ENCODE measurements at places on chromosomes 2 and 18.

GRCh38 chr18:7830468-7830867 is 263.4 kb downstream of the PTPRM start:
- peak; percentile 18 for DNase-seq

GRCh38 chr2:36137612-36138011 is 218.0 kb upstream of the CRIM1 start:
- no peak for DNase-seq

GRCh38 chr2:172172513-172173173 is 69.9 kb upstream of the DLX2 start:
- DNase-seq: peak; percentile 67

DNA sequence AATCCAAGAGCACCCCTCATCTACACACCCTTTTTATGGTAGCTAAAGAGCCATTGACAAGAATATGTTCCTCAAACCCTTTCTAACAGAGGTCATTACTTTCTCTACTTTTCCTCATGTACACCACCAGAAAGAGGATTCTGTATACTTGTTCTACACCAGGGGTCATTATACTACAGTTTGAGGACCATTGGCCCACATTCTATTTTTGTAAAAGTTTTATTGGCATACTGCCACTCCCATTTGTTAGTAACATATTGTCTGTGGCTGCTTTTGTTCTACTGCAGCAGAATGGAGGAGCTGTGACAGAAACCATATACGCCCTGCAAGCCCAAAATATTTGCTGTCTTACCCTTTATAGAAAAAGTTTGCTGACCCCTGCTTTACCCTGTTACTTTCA is 14.3 kb downstream of the HTR2B start:
- DNase-seq: peak; percentile 75

DNA sequence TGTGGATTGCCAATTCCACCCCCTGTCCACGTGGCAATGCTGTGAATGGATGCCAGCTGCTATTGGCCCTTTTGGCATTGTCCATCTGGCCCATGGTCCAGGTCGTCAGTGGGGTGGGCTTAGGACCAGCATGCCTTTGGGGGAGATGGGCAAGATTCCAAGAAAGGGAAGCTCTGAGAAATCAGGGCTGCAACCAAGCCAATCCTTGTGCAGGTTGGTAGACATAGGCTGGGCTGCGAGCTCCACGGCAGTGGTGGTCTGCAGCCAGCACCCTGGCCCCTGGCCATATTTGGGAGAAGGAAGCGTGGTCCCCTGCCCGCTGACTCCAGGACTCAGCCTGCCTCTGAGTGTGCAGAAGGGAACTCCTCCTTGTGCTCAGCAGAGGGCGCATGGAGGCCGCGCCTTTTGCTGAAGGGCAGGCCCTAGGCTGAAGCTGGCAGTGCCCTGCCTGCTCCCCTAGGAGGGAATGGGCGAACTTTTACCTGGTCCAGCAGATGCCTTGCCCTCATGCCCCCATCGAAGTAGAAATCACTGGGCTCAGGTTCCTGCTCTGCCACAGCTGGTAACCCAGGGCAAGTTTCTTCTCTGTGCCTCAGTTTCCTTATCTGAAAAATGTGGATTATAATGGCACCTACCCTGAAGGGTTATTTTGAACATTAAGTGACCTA is 5.4 kb downstream of the SPR start:
- DNase-seq: peak; percentile 78

DNA sequence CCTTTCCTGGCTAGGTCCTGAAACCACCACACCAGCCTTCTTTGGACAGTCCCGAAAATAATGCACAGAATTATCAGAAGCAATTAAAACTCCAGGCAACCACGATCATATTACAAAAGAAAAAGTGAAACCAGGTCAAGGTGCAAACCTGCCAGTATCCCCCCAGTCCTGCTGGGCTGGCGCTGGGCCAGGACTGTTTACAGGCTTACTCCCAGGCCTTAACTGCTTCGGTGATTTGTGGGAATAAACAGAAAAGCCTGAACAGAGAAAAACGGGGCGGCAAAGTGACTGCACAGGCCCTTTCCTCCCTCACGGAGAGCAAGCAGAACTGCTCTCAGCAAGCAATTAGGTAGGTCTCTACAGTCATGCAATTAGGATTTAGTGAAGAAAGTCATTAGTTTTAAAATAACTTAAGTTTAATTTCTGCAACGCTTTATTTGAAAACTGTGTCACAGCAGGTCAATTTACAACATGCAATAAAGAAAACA is 1.3 kb downstream of the HDAC4 start:
- DNase-seq: peak; percentile 27

GRCh38 chr2:232336241-232336736 is 42.3 kb upstream of the ALPP start:
- DNase-seq: no peak

DNA sequence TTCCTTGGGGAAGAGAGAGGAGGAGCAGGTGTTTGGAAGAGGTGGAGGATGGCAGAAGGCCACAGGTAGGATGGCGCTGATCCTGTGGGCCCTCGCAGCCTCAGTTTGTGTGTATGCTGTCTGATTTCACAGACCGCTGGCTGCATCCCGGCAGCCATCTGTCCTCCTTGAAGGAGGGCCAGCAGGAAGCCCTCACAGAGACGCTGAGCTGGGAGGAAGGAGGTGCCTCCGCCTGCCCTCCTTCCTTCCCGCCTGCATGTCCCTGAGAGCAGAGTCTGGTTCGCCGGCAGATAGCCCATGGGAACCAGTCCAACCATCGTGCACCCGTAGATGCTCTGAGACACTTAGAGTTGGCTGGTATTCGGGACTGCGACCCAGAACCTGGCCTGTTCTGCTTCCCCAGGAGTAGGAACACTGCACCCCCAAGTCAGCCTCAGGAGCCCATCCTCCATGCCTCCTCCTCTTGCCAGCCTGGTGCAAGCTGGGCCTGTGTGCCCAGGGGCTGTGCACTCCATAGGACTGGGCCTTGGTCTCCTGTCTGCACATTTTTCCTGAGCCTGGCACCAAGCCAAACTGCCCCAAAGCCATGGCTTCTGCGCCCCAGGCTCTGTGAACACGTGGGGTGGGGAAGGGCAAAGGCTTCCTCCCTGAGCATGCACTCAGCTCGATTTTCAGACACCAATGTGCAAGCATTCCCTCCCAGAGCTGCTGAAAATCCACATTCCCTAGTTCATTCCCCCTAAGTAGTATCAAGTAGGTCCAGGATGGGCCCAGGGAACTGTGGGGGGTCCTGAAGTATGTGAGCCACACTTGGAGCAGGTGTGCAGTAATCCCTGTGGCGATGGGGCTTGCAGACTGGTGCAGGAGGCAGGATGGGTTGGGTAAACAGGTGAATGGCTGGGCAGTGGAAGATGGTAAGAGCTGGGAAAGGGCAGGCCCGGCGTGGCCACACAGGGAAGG is 115.6 kb downstream of the SEPTIN10 start:
- peak; percentile 31 for DNase-seq

- no peak for DNase-seq
These were observed 349.7 kb downstream of the CYRIA start for GRCh38 chr2:16315908-16316307.

DNA sequence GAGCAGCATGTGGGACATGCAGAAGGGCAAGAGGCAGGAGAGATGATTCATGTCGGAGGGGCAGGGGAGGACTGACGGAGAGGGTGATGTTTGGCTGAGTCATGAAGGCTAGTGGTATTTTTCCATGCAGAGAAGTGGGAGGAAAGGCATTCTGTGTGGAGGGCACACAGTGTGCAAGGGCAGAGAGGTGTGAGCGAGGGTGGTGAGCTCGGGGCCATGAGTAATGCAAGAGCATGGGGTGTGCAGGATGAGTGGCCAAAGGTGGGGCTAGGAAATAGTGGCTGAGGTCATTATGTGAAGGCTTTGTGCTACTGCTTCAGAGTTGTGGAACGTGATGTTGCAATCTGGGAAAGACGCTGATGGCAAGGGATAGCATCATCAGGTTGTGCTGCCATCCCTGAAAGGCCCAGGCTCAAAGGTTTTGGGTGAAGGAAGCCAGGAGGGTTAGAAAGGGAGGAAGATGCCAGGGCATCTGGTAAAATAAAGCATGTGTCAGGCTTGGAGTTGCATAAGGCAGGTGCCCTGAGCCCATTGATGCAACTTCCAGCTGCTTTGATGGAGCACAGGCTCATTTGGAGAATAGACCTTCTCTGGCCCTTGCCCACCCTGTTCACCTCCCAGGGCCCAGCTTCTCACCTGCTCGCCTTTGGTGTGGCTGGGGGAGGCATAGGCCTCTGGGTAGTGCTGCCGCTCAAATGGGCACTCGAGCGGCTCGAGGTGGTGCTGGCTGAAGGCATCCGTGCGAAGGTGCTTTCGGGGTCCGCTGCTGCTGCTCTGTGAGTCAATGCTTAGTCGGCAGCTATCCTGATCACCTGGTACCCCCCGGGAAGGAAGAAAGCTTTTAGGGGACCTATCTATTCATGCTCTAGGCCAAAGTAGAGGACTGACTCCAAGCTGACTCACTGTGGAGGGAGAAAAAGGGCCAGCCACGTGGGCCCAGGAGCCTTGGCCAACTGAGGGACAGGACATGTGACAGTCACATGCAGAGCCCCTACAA is 37.5 kb downstream of the PAX8 start:
- peak; percentile 99 for DNase-seq

GRCh38 chr2:215677481-215677880 is 241.6 kb upstream of the FN1 start:
- DNase-seq: no peak
